ENCODE measurements at places on chromosomes 7 and 10.

GRCh38 chr10:77456414-77456813, 181.2 kb downstream of the KCNMA1 start:
- no peak for DNase-seq

DNA sequence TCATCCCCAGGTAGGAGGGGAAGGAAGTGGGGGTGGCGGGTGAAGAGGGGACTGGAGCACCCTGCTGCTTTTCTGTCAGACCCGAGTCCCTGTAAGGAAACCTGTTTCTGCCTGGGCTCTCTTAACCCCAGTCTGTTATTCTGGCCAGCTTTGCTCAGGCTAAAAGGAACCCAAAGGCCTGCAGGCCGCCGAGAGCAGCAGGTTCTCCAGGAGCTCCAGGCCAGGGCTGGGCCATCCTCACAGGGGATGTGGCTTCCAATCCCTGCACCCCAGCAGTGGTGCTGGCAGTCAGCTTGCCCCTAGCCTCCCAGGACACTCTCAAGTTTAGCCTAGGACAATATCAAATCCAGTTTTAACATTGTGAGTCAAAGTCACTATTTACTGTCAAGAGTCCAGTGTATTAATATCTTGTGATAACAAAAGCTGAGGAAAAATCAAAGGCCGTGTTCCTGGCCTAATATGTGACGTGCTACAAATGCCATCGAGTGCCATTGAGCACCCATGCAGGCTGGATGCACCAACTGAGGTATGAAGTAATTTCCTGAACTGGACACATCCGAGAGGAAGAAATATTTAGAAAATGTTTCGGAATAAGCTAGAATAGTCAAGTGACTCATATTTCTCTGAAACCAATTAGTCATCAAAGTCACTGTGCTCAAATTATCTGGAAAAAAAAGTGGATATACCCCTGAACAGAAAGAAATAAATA, 7.0 kb downstream of the PKD1L1 start:
- DNase-seq = no peak

GRCh38 chr10:46236941-46237681, 49.7 kb upstream of the ANTXRL start:
- DNase-seq = no peak

DNA sequence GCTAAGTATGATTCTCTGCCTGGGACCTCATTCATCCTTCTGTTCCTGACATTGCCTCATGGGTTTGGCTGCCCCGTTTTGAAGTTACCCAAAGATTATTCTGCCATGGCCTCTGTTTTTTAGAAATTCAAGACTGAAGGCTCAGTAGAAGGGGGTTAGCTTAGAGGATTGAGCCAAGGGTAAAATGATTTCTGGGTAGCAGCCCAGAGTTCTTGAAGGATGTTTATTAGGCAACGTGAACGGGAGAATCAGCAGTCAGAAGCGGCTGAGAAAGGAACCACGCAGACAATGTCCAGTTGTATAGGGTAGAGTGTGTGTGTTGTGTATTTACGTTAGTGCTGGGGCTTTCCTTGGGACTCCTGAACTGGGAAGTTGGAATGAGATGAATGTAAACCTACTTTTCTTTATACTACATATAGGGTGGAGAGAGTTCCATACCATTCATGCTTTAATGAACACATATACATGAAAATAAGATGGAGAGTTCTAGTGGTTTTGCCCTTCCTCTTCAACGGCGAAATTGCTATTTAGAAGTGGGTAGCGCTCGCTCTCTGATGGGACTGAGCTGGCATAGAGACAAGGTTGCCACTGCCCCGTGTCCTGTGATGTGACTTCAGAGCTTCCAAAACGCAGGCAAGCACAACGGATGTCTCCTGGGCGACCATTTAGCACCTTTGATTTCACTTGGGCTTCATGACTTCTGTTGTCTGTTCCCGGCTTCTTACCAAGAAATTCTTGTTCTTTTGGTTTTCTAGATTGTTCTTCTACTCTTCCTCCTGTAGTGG, 35.0 kb upstream of the IL15RA start:
- DNase-seq = no peak

- DNase-seq = no peak
Measured at GRCh38 chr7:133528796-133529195, 275.9 kb downstream of the EXOC4 start.

- DNase-seq = no peak
Measured at GRCh38 chr10:131162211-131162610, 149.3 kb downstream of the TCERG1L start.

- no peak for DNase-seq
Measured at GRCh38 chr10:59905066-59905730, 1.2 kb downstream of the CCDC6 start.

GRCh38 chr7:88546808-88547207, 212.7 kb upstream of the ZNF804B start:
- no peak for DNase-seq

DNA sequence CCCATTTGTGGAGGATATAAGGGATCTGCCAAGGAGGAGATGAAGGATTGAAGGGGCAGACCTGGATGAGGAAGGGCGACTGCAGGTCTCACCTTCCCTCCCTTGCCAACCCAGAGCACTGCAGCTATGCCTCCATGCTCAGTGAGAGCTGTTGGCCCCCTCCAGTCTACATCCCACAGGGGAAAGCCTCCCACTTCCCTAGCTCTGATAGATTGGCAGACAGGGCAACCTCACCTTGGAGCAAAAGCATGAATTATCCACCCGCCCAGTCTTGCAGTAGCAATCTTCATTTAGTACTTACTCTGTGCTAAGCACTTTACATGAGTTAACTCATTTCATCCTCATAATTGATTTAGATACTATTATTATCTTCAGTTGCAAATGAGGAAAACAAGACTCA, 70.4 kb upstream of the SMNDC1 start:
- DNase-seq = no peak

DNA sequence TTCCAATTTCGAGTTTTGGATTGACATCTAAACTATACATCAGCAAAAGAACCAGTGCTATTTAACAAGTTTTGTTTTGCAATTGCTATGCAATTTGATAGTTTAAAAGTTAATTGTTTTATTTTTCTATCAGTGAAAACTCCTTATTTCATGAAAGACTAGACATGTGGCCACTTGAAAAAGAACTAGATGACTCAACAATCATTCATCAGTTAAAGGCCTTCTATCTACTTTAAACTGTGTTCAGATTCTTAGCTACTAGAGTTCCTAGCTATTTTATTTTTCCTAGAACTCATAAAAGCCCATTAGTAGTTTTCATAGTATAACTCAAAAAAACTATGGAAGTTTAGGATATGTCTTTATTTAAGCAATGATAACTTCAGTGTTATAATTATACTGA, 104.6 kb upstream of the LSM8 start:
- DNase-seq = no peak

- DNase-seq = no peak
Measured at GRCh38 chr10:80647173-80647833, 109.6 kb downstream of the SH2D4B start.

GRCh38 chr7:139918480-139918879, 89.4 kb downstream of the TBXAS1 start:
- DNase-seq = no peak

All from GOT3 (cell line).